ENCODE measurements at places on chromosomes 7 and 10. TPM values are rescaled to one million over a fixed set of nuclear protein-coding genes. Genes with fewer than 3 reads are reported as not detected.

The ZNF365 gene
- not detected for total RNA-seq

- DNase-seq: peak; percentile 7
Measured at GRCh38 chr7:130154131-130154500, 51.1 kb downstream of the TMEM209 start.

DNA sequence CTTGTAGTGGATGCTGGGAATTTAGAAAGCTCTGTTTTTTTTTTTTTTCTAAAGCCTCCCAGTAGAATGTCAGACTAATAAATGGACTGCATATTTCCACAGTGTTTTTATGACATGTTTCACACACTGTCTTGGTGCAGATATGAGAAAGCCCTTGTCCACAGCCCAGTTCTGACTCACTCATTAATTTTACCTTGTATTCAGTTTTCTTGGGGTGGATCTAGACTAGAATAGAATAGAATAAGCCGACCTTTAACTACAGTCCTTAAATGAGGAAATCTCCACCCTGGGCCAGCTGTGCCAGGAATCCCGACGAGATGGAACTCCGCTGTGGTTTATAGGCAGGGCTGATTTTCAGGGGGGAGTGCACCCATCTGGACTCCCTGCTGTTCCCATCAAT lies 274.7 kb downstream of the NRG3 start:
- DNase-seq: no peak

- no peak for DNase-seq
Measured at GRCh38 chr7:17043012-17043877, 161.5 kb upstream of the AGR3 start.

DNA sequence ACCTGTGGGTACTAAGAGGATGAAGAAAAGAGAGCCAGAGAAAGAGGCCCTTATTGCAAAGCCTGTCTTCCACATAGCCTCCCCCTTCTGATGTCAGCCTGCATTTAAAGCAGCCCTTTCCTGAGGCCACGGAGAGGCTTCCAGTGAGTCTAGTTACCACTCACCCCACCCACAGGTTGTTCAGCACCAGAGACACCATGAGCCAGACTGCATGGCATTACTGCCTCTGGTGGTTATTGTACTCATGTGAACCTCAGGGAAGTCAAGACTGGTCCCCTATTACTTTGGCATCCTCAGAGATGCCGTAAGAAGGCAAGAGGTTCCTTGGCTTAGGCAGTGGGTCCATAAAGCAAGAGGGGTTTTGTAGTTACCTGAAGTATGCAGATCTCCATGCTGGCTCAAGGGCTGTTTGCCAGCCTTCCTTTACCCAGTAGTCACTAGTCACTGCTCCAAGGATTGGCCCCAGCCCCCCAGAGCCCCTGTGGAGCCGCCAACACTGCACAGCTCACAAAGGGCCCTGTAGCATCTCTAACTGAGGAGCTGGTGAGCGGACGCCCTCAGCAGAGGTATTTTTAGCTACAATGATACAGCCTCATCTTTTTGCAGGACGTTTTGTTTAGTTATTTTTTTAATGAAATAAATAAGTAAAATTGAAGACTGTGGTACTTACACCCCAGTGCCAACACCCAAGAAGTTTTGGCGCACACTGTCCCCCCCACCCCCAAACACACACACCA lies 20.7 kb downstream of the LRRC4 start:
- DNase-seq: no peak

DNA sequence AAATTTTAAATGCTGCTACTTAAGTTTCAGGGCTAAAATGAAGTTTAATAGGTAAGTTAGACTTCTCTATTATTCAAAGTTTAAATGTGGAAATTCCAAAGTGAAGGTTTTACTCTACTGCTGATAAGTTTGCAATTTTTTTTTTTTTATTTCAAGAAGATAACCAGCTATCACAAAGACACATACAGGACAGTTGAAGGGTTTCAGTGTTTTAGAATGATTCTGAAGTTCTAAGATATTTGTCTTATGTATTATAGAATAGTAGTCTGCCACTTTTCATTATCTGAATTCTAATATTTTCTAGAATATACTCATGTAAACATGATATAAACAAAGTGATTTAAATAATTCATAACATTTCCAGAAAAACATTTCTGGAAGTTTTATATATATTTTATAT lies 7.0 kb upstream of the CD36 start:
- DNase-seq: no peak

DNA sequence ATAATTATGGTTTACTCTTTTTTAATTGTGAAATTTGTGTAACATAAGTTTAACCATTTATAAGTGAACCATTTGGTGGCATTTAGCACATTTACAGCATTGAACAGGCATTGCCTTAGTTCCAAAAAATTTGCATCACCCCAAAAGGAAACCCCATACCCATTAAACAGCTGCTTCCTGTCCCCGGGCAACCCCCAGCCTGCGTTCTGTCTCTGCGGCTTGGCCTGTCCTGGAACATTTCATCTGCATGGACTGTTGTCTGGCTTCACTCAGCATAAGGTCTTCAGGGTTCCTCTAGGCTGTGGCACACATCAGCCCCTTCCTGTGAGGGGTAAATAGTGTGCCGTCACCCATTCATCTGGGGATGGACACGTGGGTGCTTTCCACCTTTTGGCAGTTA lies 6.9 kb downstream of the RET start:
- no peak for DNase-seq

Data from endothelial cell (in vitro differentiated cells).